CD14-positive monocyte (primary cell): ENCODE measurements at places on chromosomes 16 and 17. TPM values are rescaled to one million over a fixed set of nuclear protein-coding genes. Genes with fewer than 3 reads are reported as not detected.

Gene FOXC2
- not detected for polyA plus RNA-seq

Gene FOXN1
- not detected in 2 replicates for polyA plus RNA-seq

Gene SLC38A10
- 50.8 TPM for polyA plus RNA-seq

DNA sequence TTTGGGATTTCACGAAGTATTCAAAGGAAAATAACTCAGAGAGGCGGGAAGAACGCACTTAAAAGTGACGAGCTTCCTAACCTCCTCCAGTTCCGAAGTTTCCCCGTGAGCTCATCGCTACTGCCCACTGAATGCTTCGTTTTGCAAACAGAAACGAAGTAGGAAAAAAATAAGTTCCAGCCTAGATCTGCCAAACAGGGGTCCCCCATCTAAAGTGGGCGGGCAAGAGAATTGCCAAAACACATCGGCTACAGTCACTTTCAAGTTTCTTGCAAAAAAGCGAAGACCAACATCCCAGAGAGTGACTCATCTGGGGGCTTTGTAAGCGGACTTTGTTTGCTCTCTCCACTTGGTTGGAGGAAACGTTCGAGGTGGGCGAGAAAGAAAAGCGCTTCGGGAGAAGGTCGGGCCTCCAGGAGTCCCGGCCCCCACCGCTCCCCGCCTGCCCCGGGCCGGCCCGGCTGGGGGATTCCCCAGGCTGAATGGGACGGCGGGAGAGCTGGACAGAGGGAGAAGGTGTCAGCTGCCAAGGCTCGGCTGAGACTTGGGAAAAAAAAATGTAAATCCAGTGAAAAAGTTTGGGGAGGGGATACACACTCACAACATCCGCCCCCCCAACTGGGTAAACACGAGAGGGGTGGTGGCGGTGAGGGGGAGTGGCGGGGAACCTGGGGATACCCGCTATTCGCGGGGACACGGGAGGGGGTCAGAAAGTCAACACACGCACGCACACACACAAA lies 1.0 kb downstream of the VEZF1 start:
- peak; percentile 27 for DNase-seq
- peak overlapping the region; percentile 92 for H3K27ac ChIP-seq
- H3K36me3 ChIP-seq, result peaks cover 13% of the 10 kb centered on the region
- peaks cover 33% of the 10 kb centered on the region for H3K4me1 ChIP-seq

DNA sequence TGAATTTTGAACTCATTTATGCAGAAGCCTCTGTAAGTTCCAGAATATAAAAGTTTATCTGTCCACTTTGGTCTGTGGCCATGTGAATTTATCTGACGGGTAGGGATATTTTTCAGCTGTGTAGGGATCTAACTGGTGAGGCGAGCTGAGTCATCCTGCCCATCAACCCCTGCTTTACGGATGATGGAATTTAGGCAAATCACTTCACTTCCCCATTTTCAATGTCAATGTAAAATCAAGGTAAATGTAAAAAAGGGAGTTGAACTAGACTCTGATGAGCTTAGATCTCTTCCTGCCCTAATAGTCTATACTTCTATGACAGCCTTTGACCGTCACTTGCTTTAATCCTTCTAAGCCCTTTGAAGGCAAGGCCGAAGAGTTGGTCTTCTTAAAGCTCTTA lies 2.6 kb downstream of the SLC16A6 start:
- peak; percentile 93 for DNase-seq
- peaks cover 53% of the 10 kb centered on the region for H3K4me1 ChIP-seq
- no peaks in the 10 kb centered on the region for H3K27me3 ChIP-seq
- H3K4me3 ChIP-seq, result peak overlapping the region; percentile 87

DNA sequence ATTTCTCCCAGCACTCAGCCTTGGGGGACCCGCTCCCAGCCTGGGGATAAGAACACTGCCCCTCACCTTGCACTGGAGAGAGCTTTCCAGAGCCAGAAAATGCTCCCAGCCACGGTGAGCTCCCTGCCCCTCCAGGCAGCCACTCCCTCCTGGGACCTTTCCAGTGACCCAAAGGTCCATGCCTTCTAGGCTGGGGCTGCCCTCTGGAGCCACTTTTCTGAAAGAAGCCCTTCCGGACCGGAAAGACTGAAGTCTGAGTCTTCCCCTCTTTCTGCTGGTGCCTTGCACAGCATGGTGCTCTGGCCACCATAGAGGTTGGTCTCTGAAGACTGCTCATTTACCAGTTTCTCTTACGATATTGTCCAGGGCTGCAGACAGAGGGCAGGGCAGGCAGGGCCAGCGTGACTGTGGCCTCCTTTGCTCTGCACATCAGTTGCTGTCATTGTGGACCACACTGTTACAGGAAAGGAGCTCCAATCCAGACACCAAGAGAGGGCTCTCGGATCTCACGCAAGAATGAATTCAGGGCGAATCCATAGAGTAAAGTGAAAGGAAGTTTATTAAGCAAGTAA lies 7.1 kb upstream of the ABCC12 start:
- H3K27ac ChIP-seq, result no peak overlapping the region
- no peaks in the 10 kb centered on the region for H3K27me3 ChIP-seq
- H3K4me1 ChIP-seq, result peaks cover 16% of the 10 kb centered on the region
- H3K4me3 ChIP-seq, result no peak overlapping the region

Gene RSAD1
- 21.2 TPM for polyA plus RNA-seq

DNA sequence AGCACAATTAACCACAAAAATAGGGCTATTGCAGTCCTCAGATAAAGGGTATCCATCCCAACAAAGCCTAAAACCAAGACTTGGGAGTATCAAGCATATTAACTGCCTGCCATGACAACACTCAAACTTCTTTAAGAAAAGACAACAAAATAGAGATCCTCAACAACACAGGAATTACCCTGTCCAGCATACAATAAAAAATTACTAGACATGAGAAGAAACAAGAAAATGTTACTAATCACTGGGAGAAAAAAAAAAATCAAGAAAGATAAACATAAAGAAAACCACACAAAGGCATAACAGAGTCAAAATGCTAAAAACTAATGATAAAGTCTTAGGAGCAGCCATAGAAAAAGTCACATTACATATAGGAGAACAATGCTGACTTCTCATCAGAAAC lies 73.9 kb downstream of the SLC39A11 start:
- DNase-seq, result no peak
- no peak overlapping the region for H3K27ac ChIP-seq
- H3K4me1 ChIP-seq, result no peaks in the 10 kb centered on the region

Gene CA4
- not detected for polyA plus RNA-seq

DNA sequence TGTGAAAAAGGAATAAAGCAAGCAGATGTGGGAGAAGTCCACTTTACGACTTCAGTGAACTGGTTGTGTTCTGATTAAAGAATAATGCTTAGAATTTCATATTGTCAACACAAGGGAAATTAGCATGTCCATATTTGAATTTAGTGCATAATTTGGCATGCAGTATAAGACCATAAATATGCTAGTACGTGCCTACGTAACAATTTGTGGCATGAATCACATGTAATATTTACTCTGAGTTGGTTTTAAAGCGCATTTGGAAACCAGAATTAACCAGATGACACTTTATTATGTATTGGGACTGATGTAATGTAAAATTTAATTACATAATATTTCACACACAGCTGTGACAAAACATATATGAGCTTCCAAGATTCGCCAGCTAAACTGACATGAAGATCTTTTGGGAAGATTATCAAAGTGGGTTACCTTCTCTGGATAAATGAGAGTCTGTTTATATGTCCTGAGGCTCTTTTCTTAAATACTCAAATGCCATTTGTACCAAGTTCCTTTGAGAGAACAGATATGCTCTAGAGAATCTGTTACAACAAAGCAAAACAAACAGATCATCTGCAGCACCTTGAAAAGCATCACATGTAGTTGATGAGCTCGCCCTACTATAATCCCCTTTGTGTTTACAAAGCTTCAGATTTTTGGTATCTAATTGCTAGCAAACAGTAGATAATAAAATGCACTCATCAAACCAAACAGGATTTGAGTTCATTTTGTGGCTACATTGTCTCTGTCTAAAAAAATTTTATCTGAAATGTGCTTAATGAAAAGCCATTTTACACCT lies 1468.6 kb downstream of the CDH11 start:
- H3K27me3 ChIP-seq, result no peaks in the 10 kb centered on the region
- DNase-seq, result no peak
- H3K36me3 ChIP-seq, result no peaks in the 10 kb centered on the region
- no peaks in the 10 kb centered on the region for H3K4me1 ChIP-seq

Gene SPHK1
- polyA plus RNA-seq, result 19.1 TPM

- H3K27me3 ChIP-seq, result peaks cover 65% of the 10 kb centered on the region
- DNase-seq, result no peak
- H3K4me1 ChIP-seq, result no peaks in the 10 kb centered on the region
- no peaks in the 10 kb centered on the region for H3K36me3 ChIP-seq
Observed at GRCh38 chr17:81806461-81807209, 2.7 kb downstream of the GCGR start.

Gene MT1G
- 1.1 and 3.3 TPM in 2 replicates for polyA plus RNA-seq
